ENCODE measurements at places on chromosomes 2 and 18.

- no peak for DNase-seq
These were observed 77.3 kb downstream of the POLE4 start for GRCh38 chr2:75035444-75036353.

DNA sequence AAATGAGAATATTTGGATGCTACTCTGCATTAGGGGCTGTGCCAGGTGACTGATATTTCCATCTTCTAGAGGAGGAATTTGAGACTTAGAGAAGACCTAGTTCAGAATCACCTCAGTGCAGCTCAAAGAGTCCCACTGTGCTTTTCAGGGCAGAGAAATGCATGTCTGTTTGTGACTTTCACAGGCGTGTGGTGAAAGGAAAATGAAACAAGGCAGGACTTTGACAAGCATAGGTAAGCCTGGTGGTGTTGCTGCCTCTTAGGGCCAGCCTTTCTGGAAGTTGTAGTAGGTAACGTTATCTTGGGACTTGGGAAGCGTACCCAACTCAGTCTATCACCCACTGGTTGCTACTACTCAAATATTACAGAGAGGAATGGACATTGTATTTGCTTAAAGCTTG is 2.6 kb downstream of the GPR39 start:
- DNase-seq: no peak

GRCh38 chr2:36561237-36561944 is 36.6 kb downstream of the FEZ2 start:
- peak; percentile 86 for DNase-seq

- no peak for DNase-seq
These were observed 71.9 kb downstream of the BIN1 start for GRCh38 chr2:127034883-127035611.

DNA sequence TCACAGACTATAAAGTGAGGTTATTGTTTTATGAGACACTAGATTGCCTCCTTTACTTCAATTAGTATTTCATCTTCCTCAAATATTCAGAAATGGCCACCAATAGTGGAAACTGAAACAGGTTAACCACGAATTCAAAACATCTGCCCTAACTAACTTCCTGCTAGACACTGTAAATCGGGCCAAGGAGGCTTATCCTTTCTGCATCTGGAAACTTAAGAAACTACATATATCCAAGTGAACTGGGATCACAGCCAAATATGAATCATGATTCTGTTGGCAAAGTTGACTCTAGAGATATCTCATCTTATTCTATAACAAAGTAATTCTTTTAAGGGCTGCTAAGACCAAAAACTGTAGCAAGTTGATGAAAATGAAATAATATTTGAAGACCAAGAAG is 136.6 kb upstream of the ZC3H15 start:
- DNase-seq: no peak

GRCh38 chr18:44156126-44156525 is 524.6 kb upstream of the SETBP1 start:
- DNase-seq: no peak

DNA sequence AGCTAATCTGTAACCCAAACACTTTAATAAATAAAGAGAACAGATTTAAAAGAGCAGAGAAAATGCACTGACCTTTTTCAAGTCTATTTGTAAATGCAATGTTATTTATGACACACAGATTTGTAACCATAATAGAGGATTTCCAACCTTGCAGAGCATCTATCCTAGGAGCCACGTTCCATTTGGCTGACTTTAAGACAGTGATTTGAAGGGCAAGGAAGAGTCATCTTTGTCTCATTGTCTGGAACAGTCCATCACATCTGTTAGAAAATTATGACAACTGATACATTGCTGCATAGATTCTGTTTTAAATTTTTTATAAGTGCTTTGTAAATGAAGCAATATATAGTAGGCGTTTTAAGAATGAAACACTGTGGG is 90.8 kb upstream of the L3MBTL4 start:
- DNase-seq: no peak

DNA sequence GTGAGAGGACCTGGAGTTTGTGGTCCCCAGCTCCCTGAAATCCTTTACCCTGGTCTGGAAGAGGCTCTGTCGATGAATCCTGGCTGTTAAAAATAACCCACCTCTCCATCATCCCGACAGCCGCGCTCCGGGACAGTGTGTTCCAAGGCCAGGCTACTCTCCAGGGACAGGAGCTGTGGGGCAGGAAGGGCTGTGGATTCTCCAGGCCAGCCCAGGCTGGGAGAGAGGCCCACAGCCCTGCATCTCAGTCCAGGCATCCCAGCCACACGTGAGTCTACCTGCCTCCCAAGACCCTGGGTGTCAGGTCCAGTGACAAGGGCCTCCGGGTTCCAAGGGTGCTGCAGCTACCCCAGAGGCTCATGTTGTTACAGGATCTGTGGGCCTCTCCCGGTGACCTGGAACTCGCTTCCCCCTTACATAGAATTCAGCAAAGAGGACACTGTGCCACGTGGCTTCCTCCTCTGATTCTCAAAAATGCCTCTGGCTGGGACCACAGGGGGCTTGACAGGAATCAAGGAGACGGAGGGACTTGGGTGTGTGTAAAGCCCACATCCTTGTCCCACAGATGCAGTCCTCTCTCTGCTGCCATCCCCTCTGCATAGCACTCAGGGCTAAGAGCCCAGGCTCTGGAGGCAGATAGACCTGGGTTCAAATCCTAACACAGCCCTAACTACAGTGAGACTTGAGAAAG is 17.3 kb downstream of the ADRA2B start:
- no peak for DNase-seq

GRCh38 chr2:95005726-95006125 is 19.8 kb upstream of the MAL start:
- no peak for DNase-seq

DNA sequence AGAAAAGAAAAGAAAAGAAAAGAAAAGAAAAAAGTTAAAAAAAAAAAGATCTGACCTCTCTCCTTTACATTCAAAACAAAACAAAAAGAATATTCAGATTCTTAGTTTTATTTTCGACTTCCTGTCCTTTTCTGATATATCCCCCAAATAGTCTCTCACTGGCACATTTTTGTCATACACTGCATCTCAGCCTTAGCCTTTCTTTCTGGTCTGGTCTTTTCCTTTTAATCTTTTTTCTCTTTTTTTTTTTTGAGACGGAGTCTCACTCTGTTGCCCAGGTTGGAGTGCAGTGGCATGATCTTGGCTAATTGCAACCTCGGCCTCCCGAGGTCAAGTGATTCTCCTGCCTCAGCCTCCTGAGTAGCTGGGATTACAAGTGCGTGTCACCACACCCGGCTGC is 1.6 kb upstream of the RIOK3 start:
- DNase-seq: no peak

DNA sequence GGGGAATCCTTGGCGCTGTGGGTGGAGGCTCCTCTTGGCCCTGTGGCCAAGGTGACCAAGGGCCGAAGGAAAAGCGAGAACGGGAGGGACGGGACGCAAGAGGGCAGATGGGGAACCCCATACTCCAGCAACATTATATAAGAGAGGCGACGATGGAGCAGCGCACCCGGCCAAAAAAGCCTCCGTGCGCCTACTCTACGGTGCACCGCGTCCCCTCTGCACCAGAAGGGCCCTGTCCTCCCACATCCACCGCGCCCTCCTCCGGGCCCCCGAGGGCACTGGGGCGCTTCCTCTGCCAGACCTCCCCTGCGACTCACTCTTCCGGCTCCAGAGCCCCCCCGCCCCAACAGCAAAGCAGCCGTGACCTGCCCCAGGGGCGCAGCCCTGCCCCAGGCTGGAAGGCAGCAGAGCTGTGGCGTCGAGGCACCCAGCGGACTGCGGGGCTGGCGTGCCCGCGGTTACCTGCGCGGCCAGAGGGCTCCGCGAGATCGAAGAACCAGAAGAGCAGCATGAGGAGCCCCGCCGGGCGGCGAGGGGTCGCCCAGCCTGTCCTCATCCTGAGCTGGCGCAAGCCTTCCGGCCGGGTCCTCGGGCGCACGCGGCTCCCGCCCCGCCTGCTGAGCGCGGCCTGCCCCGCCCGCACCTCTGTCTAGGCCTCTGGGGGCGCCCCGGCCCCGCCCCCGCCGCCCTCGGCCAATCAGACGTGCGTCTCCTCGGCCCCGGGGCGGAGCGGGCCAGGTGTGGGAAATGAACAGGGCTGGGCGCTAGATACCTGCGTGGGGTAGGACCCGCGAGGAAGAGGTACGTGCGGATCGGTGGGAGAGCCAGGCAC is 106.3 kb upstream of the CD302 start:
- DNase-seq: no peak

- DNase-seq: no peak
These were observed 36.7 kb upstream of the TTC39C start for GRCh38 chr18:23977719-23978483.

- DNase-seq: no peak
These were observed 271.1 kb upstream of the CDH19 start for GRCh38 chr18:66874812-66875474.

DNA sequence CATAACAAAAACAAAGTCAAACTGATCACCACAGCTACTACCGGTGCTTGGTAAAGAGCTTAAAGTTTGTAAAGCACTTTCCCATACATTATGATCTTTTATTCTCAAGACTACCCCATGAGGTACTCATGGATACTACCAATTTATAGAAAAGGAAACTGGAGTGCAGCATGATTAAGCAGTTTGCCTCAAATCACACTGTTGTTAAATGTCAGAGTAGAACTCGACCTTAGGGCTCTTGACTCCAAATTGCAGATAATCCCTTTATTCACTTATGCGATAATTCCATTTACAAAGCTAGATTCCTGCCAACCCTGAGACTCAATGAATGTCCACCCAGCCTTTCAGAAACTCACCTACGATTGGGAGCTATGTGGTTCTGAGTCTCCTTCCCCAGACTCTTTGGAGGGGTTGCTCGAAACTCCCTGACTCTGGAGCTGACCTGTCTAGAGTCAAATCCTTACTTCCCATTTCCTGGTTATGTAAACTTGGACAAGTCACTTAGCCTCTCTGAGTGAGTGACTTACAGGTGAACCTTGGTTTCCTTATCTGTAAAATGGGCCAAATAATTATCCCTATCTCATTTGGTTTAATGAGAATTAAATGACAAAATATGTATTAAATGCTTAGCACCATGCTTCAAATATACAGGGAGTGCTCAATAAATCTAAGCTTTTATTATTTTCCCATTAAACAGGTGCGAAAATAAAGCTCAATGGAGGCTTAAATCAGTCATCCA is 47.4 kb downstream of the PSD4 start:
- no peak for DNase-seq

GRCh38 chr2:104701411-104701911 is 152.5 kb upstream of the POU3F3 start:
- DNase-seq: no peak

GRCh38 chr2:99200076-99200800 is 19.3 kb downstream of the MRPL30 start:
- DNase-seq: no peak

DNA sequence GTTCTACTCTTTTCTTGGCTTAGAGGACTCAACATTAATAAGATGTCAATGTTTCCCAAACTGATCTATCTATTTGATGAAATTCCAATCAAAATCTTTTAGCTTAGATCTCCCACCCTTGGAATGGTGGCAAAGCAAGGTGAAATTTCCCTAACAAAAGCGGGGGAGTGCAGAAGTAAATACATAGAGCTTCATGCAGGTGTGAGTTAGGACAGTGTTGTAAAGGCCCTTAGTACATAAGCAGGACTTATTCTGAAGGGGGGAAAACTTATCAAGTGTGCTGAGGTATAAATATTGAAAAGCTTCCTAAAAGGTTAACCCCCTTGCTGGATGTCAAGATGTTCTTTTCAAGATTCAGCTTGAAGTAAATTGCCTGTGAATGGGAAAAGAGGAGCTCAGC is 608.6 kb upstream of the CELF4 start:
- DNase-seq: no peak

GRCh38 chr2:155033652-155034051 is 335.2 kb downstream of the KCNJ3 start:
- DNase-seq: no peak

DNA sequence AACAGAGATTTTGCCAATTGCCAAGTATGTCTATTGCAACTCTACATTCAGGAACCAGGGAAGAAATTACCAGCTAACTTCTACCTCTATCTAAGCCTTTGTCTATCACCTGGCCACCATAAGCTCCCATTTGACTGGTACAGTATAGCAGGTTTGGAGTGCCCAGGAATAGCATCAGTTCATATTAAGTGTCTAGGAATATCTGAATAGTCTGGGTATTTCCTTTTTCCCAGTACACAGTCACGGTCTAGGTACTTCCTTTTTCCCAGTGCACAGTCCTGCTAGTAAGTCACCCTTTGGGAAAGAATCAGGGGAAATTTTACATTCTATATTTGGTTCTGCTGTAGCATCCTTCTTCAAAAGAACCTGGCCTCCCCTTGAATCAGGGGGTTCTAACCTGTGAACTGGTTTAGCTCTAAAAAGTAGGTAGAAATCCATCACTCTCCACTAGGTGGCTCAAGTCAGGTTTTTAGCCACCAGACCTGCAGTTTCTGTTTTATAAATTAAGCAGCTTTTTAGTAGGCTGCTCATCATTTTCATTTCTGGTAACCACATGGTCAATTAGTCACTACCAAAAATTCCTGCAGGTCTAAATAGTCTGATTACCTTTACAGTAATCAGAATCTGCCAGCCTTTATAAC is 49.3 kb upstream of the DNAJC10 start:
- no peak for DNase-seq

- DNase-seq: no peak
These were observed 29.3 kb upstream of the CYP20A1 start for GRCh38 chr2:203209538-203209937.

DNA sequence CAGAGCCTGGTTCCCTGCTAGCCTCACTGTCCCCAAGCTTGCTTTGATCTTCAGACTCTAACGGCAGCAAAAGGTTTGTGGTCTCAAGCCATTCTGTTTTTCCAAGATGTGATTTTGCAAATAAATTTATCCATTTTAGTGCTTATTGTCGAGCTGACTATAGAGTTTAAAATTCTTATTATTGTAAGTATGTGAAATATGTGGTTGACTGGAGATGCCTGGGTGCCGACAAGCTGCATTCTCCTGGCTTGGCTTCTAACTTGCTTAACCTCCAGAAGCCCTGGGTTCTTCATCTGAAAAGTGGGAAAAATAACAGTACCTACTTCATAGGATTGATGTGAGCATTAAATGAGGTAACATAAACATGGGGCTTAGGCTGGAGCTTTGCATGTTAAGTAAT is 9.9 kb upstream of the EDAR start:
- DNase-seq: peak; percentile 10
